HFFc6 (cell line): ENCODE measurements at places on chromosomes 12 and 14.

DNA sequence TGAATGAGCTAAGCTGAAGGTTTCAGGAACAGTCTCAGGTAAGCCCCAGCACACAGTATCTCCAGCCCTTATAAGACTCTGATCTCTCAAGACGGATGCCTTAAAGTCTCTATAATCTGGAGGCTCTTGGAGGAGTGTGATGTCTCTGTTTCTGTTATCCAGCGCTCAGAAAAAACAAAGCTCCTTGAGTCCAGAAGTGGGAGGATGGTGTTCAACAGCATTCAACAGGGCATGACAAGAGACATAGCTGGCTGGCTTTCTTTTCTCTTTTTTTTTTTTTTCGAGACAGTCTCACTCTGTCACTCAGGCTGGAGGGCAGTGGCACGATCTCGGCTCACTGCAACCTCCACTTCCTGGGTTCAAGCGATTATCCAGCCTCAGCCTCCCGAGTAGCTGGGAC is 31.6 kb upstream of the TESC start:
- no peak for DNase-seq

DNA sequence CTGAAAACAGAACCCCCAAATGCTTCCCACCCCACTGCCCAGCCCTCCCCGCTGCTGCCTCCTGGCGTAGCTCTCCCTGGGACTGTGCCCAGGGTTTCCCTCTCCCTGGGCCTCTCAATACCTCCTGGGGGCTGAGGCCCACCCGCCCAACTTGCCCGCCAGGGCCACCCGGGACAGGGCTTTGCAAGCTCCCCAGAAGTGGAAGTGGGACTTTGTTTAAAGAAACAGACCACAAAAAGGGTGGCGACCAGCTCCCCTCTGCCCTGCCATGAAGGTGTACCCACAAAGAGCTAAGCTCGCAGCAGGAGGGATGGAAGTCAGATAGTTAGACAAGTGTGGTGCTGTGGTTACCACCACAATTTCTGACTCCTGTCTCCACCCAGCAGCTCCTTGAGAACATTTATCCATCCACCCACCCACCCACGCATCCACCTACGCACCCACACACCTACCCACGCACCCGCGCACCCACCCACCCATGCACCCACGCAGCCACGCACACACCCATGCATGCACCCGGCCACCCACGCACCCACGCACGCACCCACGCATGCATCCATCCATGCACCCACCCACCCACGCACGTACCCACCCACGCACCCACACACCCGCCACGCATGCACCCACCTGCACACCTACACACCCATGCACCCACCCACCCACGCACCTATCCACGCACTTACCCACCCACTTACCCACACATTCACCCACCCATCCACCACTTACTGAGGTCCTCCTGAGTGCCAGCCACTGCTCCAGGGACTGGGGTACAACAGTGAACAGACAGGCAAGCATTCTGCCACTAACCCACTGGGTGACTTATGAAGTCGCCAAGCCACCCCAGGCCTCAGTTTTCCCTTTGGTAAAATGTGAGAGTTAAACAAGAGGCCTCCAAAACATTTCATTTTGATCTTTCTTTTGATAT is 127.3 kb downstream of the SCARB1 start:
- no peak for DNase-seq

- no peak for DNase-seq
Observed at GRCh38 chr14:103507751-103508150, 14.9 kb downstream of the CKB start.

GRCh38 chr12:55676707-55677106 is 31.0 kb downstream of the ITGA7 start:
- no peak for DNase-seq

GRCh38 chr12:26028953-26029735 is 70.7 kb downstream of the RASSF8 start:
- DNase-seq = peak; percentile 30
